ENCODE measurements at places on chromosomes 12 and 14. TPM values are rescaled to one million over a fixed set of nuclear protein-coding genes. Genes with fewer than 3 reads are reported as not detected.

DNA sequence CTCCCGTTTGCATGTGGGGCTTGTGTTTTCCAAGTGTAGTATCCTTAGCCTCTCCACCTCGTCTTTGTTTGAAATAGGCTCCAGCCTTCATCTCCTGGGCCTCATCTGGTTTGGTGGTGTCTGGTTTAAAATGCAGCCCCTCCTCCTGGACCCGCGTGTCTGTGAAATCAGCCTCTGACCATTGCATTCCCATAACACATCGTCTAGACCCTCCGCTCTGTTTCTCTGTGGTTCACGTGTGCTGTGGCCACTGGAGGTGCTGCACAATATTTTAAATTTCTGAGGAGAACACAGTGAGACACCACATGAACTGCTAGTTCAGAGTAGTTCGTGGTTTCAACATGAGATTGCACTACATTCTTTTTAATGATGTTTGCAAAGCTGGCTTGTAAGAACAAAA lies 35.6 kb downstream of the UBE3B start:
- H3K4me1 ChIP-seq, result no peaks in the 10 kb centered on the region
- H3K27ac ChIP-seq, result no peak overlapping the region
- no peak overlapping the region for H3K4me3 ChIP-seq
- no peaks in the 10 kb centered on the region for H3K27me3 ChIP-seq
- no peak for DNase-seq

- no peak for DNase-seq
- H3K4me3 ChIP-seq, result no peak overlapping the region
- H3K27me3 ChIP-seq, result no peaks in the 10 kb centered on the region
- H3K27ac ChIP-seq, result peak overlapping the region; percentile 90
These were observed 42.1 kb downstream of the ELK3 start for GRCh38 chr12:96236221-96236822.

- no peak for DNase-seq
- no peak overlapping the region for H3K27ac ChIP-seq
- H3K36me3 ChIP-seq, result peaks cover 2% of the 10 kb centered on the region
- H3K4me1 ChIP-seq, result peaks cover 6% of the 10 kb centered on the region
- H3K27me3 ChIP-seq, result no peaks in the 10 kb centered on the region
These were observed 387.9 kb downstream of the DAD1 start for GRCh38 chr14:22200977-22201605.

The RPL10L gene
- not detected for total RNA-seq
